Activated CD4-positive, CD25-positive, alpha-beta regulatory T cell treated with anti-CD3 and anti-CD28 coated beads, Interleukin-2, amount 50 U/mL, for 72 hours (primary cell): ENCODE measurements at places on chromosomes 5 and 9.

DNA sequence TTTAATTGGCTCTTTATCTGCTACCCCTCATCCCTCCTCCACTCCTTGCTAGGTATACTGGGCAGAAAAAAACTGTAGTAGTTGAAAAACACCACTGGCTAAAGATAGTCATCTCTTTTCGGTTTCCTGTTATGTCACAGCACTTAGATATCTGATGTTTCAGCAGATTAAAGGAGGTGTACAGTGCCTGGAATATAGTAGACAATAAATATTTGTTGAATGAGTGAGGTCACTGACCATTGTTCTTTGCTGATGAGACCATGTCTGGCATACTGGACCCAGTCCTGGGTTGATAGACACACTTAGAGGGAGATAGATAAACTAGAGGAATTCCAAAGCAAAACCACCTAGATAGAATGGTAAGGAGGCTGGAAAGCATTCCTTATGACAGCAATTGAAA lies 3.2 kb downstream of the GRPEL2 start:
- no peak for DNase-seq

DNA sequence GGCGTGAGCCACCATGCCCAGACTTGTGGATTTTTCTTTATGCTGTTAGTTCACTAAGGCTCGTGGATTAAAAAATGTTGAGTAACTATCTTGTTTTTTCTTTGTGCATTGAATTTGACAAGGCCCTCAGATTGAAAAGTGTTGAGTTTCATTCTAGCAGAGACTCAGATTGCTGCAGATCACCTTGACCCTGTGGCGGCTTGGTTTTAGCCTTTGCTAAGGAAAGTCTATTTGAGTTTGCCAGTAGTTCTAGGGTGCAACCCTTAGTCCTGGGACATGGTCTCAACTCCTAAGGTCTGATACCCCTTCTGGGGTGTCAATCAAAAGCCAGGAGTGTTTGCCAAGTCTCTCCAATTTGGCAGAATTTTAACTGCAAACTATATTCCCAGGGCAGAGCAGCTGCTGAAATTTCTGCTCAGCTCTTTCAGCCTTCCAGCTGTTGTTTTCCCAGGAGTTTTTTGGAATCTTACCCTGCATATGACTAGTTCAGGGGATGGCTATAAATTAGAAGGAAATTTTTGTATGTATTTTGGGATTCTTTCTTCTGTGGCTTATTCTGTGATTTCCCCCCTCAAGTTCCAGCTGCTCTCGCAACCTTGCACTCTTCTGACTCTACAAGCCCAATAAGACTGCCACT lies 84.3 kb upstream of the HAND1 start:
- no peak for DNase-seq

DNA sequence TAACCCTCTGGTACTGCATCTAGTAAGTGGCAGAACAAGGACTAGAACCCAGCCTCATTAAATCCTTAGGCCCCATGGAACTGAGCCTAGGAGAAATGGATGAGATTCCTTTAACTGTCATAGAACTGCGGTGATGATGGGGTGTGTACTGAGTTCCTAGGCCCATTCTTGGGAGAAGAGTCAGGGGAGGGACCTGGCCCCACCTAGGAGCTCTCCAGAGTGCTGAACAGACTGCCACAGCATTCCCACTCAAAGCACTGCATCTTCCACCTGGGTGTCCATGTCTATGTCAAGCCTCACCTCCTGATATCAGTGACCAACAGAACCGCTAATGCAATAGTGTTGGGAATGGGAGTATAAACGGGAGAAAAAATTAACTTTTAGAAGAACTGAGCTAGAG lies 36.6 kb downstream of the TTLL11 start:
- DNase-seq, result no peak

DNA sequence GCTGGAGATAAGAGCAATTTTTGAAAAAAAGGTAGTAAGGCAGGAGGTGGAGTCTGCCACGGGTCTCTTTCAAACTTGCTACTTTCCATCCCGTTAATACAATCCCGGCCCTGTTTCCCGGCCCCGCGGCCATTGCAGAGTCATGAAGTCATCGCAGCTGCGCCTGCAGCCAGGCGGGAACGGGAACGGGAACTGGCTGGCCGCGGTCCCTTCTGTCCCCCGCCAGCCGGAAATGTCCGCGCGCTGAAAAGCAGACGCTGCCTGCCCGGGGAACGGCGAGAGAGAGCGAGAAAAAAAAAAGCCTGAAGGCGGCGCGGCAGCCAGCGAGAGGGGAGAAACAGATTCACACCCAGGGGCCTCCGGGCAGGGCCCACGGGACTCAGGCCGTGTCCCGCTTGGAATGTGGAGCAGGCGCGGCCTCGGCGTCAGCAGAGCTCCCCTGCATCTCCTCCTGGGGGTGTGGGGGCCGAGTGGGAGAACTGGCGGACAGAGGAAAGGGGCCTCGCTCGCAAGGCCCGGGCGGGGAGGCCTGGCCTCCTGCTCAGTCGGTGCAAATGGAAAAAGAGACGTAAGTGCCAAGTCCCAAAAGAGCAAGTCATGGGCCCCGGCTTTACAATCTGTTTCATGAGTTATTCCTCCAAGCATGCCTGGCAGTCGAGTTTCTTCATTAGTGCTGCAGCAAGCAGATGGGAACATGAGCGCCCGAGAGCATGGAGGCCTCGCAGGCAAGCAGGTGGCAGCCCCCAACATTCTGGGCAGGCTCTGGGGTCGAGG lies 201.2 kb upstream of the GAS1 start:
- no peak for DNase-seq

GRCh38 chr9:85178474-85178873 lies 508.9 kb downstream of the NTRK2 start:
- no peak for DNase-seq

- DNase-seq, result no peak
Measured at GRCh38 chr5:164370841-164371240, 865.4 kb downstream of the MAT2B start.

- DNase-seq, result no peak
Measured at GRCh38 chr5:25744908-25745307, 1100.1 kb upstream of the CDH10 start.

- DNase-seq, result no peak
Measured at GRCh38 chr5:39301406-39301805, 62.9 kb downstream of the C9 start.
